ENCODE measurements at places on chromosomes 6 and 20. TPM values are rescaled to one million over a fixed set of nuclear protein-coding genes. Genes with fewer than 3 reads are reported as not detected.

DNA sequence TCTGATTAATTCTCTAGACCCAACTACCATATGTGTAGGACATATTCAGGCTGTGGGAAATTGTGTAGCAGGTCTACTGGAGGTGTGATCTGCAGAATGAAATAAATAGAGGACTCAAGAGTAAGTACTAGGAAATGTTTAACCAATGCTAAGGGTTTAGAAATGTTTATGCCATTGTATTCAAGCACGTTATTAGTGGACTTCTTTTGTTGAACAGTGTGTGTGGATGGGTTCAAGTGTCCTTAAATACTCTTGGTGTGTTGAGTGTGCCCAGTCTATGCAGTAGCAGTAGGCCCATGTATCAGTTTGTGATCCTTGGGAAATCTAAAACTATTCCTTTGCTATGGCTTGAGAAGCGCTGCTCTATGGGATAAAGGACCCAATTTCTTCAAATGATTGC lies 112.1 kb downstream of the FARS2 start:
- no peaks in the 10 kb centered on the region for H3K4me1 ChIP-seq
- H3K4me3 ChIP-seq, result no peak overlapping the region
- DNase-seq, result no peak
- H3K27me3 ChIP-seq, result no peaks in the 10 kb centered on the region

The CGA gene
- not detected for total RNA-seq

The LAMP5 gene
- 0.40 TPM for total RNA-seq

The RNF144B gene
- 5.4 TPM for total RNA-seq

DNA sequence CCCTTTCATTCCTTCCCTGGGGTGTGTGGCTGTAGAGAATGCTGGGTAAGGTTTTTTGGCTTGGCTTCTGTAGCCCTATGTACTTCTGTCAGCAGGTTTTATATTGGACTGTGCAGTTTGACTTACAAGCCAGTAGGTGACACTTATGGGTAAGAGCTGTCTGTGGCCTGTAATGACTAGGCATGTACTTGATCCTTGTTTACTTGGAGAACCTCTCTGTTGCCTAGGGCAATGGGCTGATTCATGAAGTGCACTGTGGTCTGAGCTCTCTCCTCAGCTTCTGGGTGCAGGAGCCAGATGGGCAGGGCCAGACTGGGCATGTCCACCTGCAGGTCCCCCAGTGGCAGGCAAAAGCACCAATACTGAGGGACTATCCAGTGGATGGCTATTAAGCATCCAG lies 544.6 kb downstream of the ADGRB3 start:
- H3K4me3 ChIP-seq, result no peak overlapping the region
- H3K27me3 ChIP-seq, result no peaks in the 10 kb centered on the region
- H3K36me3 ChIP-seq, result no peaks in the 10 kb centered on the region
- no peak overlapping the region for H3K27ac ChIP-seq
- DNase-seq, result no peak

DNA sequence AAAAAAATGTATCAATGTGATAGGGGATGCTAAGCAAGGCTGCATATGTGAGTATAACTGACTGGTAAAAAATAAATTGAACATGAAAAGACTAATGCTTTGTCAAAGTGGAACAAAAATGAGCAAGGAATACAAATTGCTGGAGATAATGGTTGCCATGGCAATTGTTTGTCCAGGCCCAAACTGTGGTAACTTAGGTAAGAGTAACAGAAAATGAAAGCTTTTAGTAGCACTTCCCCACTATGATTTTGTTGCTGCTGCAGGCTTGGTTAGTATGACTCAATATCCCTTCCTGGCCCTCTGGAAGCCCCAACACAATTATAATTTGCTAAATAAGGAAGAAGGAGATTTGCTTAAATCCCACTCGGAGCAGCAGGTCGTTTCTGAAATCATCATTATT lies 577.1 kb downstream of the DOK5 start:
- H3K27ac ChIP-seq, result no peak overlapping the region
- H3K4me3 ChIP-seq, result no peak overlapping the region
- no peaks in the 10 kb centered on the region for H3K36me3 ChIP-seq
- H3K27me3 ChIP-seq, result peaks cover 8% of the 10 kb centered on the region

The NDUFAF4 gene
- total RNA-seq, result 42.2 TPM

Data from mesothelial cell of epicardium (in vitro differentiated cells).